ENCODE measurements at places on chromosomes 4 and X.
A peak's percentile ranks its signal among the peaks of the same experiment; 100 is the strongest.

DNA sequence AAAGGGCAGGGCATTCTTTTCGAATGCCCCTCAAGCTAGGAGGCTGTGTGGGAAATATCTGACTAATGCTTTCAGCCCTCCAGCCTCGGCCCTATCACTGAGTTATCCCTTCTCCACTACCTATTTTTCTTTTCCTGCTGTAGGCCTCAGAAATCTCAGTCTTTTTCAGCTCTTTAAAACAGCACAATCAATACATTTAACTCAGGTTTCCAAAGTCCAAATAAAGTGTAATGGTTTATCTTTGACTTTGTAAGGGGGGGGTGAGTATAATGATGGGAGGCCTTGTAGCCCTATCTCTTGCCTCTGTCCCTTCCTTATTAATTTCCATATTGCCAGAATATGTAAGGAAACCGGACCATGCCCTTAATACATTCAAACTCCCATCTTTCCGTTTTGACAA is 1.6 kb upstream of the WNK3 start:
- no peak for DNase-seq

- DNase-seq: no peak
These were observed 51.1 kb downstream of the TET2 start for GRCh38 chr4:105197777-105198176.

GRCh38 chrX:151088221-151088620 is 88.2 kb upstream of the GPR50 start:
- no peak for DNase-seq

DNA sequence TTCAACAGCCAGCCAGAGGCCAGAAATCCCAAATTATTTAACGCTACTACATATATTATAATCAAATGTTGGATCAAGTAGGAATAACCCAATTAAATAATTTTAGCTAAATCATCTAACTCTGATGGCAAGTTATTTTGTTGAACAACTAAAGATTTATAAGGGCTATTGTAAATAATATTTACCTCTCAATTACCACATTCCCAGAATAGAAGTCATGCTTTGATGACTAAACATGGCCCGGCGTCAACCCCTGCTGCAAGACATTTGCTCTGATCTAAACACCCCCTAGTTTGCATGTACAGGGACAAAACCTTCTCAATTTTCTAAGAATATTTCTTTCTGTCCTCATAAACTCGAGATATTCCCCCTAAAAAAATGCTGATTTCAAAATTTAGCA is 14.2 kb downstream of the VEGFC start:
- no peak for DNase-seq

GRCh38 chr4:34935739-34936138 is 1308.6 kb downstream of the ARAP2 start:
- no peak for DNase-seq

DNA sequence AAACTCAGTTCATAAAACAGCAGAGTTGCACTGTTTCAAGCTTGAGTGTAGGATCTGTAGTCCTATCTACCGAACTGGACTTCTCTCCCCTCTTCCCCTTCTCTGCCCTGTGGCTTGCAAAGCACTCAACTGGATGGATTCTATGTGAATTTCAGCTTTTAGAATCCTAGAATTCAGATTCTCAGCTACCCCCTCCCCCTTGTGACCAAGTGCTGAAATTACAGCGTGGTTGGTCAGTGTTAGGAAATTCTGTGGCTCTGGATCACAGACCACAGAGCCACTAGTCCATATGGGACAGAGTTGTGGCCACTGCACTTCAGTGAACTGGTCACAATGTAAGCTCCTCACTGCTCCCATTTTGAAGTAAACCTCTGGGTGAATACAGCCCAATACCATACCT is 64.6 kb upstream of the TRPC5 start:
- no peak for DNase-seq

- DNase-seq: no peak
These were observed 455.6 kb downstream of the TMA16 start for GRCh38 chr4:163949976-163950601.

- no peak for DNase-seq
These were observed 33.0 kb upstream of the KIAA0232 start for GRCh38 chr4:6749340-6750171.

- no peak for DNase-seq
These were observed 33.4 kb upstream of the ENPP6 start for GRCh38 chr4:184250795-184251669.

- no peak for DNase-seq
These were observed 175.0 kb upstream of the MTMR8 start for GRCh38 chrX:64570204-64570603.

GRCh38 chr4:10664408-10664807 is 20.2 kb downstream of the CLNK start:
- no peak for DNase-seq

GRCh38 chr4:53015681-53016080 is 153.6 kb downstream of the RASL11B start:
- DNase-seq: no peak

DNA sequence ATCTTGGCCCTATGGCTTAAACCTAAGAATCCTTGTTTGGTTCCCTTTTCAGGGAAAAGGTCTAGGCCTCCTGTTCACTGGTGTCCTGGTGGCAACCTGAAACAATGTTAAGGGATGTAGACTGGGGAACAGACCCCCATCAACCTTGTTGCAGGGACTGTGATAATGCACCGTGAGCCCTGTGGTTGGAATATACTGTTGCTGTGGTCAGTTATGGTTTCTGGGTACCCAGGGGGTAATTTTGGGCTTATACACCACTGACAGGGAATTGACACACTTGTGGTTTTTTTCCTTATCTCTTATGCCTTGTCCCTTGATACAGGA is 64.0 kb upstream of the WDR1 start:
- no peak for DNase-seq

DNA sequence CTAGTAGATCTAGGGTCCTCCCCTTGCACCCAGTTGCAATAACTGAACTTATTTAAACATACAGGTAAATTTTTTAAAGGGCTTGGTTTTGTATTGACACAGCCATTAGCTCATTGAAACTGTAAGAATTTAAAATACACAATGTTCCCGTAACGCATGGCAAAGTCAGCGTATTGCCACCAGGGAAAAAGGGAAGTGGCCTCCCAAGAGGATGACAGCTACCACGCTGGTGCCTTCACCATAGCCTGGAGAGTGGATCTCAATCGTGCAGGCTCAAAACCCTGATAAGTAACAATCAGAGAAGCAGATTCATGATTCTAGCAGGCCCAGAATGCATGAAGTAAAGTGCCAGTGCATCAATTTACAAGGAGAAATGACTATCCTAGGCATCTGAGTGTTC is 49.4 kb upstream of the RELL1 start:
- no peak for DNase-seq

DNA sequence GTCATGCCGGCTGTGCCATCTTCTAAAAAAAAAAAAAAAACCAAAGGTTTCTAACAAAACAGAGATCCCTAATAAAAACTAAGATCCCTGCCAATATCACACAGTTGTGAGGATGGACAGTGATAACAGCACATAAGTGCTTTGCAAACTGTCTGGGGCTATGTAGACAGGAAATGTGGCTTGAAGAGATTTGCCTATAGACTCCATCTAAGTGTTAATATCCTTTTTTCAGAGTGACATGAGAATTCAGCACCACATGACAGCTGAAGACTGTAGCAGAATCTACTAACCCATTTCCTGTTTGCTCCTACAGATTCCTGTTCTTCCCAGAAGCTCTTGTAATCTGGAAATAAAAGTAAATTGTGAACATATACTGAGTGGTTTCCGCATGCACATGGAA is 215.4 kb downstream of the KDR start:
- no peak for DNase-seq

DNA sequence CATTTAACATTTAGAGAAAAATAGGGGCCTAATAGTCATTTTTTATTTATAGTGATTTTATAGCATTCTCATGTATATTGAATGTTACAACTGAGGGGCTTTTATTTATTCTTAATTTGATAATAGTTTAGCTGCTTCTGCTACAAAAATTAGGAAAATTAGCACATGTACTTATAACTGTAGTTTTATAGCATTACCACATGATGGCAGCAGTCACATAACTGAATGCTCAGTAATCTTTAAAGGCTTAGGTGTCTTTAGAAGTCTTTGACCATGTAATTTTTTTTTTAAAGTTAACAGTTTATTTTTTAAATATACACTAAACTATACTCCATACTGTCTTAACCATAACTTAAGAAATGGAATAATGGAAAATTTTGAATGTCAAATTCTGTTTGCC is 136.6 kb downstream of the STAG2 start:
- DNase-seq: no peak

- no peak for DNase-seq
These were observed 71.1 kb upstream of the KCNIP4 start for GRCh38 chr4:22019676-22020075.

GRCh38 chr4:87239821-87240220 is 19.4 kb upstream of the KLHL8 start:
- no peak for DNase-seq

DNA sequence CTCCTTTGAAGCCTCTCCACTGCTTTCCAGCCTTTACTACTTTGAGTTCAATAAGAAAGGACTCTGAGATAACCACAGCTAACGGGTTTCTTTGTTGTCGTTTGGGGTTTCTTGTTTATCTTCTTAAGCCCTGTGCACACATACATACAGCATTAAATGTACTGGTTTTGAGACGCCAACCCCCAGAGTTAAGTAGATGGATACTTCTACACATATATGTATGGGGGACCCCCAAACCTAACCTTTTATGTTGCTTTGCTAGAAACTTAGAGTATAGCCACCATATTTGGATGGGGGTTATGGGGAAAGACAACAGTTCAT is 697 bp downstream of the CEP135 start:
- DNase-seq: no peak

GRCh38 chrX:17669891-17670290 is 67.4 kb upstream of the SCML1 start:
- no peak for DNase-seq

- DNase-seq: no peak
These were observed 215.3 kb upstream of the CTSO start for GRCh38 chr4:156169011-156169410.

GRCh38 chr4:82739287-82740190 is 59.1 kb downstream of the SCD5 start:
- peak; percentile 5 for DNase-seq

- no peak for DNase-seq
These were observed 28.3 kb upstream of the UXT start for GRCh38 chrX:47687263-47687662.

DNA sequence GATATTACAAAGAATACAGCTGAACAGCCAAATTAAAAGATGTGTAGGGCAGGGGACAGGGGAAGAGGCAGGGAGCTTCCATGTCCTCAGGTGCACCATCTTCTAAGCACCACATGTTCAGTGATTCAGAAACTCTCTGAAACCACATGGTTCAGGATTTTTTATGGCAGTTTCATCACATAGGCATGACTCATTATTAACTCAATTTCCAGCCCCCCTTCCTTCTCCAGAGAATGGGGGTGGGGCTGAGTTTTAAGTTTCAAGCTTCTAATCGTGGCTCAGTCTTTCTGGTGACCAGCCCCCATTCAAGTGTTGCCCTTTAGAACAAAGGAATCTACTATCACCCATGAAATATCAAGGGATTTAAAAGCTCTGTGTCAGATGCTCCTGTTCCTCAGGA is 317.8 kb upstream of the GALNT7 start:
- no peak for DNase-seq

- no peak for DNase-seq
These were observed 102.1 kb downstream of the RELL1 start for GRCh38 chr4:37584071-37584470.

GRCh38 chr4:23117826-23118225 is 425.1 kb downstream of the GBA3 start:
- DNase-seq: no peak

DNA sequence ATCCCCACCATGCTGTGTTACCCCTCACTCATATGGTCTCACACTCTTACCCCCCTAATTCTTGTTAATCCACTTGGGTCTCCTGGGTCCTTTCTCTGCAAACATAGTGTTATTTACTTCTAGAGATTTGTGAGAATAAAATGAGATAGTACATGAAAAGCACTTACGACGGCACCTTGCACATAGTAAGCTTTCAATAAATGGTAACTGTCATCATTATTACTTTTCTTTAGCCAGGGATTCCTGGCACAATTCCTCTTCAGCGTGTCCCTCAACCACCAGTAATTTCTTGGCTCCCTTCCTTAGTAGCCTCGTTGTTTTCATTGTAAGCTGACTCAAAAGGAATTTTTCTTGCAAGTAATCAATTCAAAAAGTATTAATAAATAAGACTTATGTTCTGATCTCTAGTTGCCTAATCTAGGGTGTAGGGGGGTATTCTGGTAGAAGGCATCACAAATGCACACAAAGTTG is 30.1 kb upstream of the RBMX start:
- DNase-seq: no peak

- no peak for DNase-seq
These were observed 5.9 kb upstream of the STIM2 start for GRCh38 chr4:26854701-26855100.

DNA sequence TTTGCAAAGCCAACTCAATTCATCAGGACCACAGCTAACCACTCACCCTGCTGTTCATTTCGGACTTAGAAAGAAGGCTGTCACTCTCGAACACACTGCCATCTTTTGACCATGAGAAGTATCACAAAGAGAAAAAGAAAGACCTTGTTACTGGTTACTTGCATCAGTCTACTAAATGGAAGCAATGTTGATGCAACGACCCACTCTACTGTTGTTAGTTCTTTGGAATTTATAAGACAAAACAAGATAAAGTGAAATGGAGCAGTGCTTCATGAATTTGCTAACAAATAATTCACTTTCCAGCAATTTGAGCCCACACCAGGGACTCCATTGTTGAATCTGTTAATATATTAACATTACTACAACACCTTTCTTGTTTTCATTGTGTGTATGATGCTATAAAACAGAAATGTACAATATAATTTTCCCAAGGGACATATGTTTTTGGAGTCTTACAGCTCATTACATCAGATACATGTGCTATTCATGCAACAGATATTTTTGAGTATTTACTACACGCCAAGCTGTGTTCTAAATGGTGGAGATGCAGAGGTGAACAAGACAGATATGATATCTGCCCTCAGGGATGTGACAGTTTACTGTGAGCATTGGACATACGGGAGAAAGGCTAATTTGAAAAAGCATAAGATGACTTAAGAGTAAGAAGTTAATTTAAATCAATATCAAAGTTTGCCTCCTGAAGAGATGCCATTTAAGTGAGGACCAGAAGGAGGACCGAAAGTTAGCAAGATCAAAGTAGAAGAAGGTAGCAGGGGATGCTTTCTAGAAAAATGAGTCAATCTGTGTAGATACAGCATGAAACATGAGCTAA is 87.2 kb downstream of the AREG start:
- no peak for DNase-seq

DNA sequence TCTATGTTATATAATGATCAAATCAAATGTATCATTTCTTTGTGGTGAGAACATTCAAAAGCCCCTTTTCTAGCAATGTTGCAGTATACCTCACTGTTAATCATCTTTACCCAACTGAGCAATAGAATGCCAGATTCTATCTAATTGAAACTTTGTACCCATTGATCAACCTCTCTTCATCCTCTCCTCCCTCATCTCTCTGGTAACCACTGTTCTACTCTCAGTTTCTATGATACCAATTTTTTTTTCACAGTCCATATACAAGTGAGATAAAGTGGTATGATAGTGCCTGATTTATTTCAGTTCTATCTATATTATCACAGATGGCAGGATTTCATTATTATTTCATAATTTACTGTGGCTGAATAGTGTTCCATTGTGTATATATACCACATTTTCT is 209.8 kb downstream of the SPCS3 start:
- DNase-seq: no peak

GRCh38 chrX:6856471-6856870 is 291.0 kb upstream of the STS start:
- DNase-seq: no peak

- DNase-seq: no peak
These were observed 788.0 kb downstream of the C4orf33 start for GRCh38 chr4:129883996-129884395.

All from NK-92 treated with Interleukin-12 subunit alpha and Interleukin-12 subunit beta, amount 100 ng/mL, for 24 hours (cell line).